ENCODE measurements at places on chromosomes 7 and 10. TPM values are rescaled to one million over a fixed set of nuclear protein-coding genes. Genes with fewer than 3 reads are reported as not detected.

The SPDYE2 gene
- not detected for total RNA-seq

The ZNF727 gene
- total RNA-seq = not detected

The PIK3AP1 gene
- 5.9 TPM for total RNA-seq

DNA sequence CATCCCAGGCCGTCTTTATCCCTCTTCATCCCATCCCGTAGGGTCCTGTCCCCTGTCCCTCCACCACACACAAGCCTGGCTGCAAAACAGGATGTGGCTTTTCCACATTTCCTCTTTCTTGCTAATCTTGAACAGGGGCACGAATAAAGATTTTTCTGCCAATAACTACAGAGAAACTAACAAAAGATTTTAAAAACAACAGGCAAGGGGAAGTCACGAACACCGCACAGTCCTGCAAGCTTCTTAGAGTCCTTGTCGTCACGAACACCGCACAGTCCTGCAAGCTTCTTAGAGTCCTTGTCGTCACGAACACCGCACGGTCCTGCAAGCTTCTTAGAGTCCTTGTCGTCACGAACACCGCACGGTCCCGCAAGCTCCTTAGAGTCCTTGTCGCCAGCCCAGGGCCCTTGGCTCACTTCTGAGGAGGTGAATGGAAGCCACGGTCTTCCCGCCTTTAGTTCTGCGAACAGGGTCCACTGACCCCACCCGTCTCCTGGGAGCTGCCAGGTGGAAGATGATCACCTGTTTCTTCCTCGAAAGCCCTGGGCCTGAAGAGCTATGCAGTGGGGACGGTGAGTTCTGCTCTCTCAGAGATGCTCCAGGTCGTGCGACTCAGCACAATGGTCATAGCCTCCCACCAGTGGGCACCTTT, 10.3 kb upstream of the INSIG1 start:
- peak; percentile 62 for DNase-seq

- no peak for DNase-seq
Measured at GRCh38 chr7:79340212-79340611, 113.3 kb downstream of the MAGI2 start.

DNA sequence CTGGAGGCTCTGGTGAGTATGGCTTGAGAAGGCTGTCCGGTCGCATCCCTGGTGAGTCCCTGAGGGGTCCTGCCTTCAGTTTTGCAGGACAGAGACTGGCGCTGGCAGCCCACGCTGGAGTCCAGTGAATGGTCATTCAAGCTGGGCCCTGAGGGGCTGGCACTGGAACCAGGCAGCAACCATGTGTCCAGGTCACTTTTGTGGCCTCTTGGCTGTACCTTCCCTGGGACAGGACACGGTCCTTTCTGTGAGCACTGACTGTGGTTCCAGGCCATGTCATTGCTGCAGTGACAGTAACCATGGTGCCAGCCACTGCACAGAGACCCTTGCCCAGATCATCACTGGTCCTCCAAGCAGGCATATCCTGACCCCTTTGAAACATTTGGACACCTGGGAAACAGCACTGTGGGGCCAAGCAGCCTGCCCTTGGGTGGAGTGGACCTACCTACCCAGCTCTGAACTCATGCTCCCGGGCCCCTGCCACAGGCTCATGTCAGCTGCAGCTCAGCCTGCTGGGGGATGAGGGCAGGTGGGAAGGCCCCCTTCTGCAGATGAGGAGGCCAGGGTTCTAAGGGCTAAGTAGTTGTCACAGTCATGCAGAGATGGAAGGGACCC, 72.1 kb downstream of the ADCY1 start:
- DNase-seq = no peak

DNA sequence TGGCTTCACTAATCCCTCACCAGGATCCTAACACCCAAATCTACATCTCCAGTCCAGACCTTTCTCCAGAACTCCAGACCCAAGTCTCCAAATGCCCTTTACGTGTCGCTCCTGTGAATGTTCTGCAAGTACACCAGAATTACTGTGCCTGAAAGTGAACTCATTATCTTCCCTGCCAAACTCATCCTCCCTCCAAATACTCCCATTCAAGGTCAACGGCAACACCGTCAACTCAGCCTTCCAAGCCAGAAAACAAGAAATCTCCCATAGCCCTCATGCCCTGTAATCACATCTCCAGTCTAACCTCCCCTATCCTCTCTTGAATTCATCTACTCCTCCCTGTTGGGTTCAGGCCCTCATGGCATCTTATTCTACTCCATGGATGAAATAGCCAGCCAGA, 12.3 kb downstream of the CREB3L2 start:
- no peak for DNase-seq

DNA sequence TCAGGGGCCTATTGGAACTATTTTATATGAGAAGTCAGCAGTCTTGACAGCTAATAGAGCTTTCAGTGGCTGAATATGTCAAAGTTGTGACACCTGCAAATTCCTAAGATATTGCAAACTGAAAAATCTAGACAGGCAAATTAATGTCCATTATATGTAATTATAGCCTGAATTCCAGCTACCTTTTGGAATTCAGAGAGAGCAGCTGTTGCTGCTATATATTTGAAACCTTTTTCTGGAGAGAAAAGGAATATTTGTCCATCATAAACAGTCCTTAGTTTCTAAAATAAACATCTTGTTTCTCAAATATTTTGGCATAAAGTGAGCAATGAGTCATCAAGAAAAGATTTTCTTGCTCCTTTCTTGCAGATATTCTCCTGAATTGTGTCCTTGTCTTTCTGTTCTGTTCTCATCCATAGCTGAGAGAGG, 408.9 kb upstream of the SEMA3D start:
- DNase-seq = no peak

DNA sequence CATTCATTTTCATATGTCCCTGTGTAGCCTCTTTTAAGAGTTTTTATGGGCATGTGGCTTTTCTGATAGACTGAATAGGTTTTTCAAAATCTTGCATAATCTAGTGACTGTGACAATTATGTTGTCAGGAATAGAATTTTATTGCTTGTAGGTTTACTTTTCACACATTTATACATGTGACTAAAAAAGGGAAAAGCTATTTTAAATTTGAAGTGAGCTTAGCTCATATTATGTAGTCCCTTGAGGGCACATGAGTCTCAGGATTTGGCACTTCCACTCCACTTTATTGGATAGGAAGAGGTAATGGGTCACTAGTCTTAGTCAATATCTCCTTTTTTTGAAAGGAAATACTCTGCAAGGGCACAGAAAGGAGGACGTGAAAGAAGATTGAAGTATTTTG, 247.3 kb downstream of the SUGCT start:
- DNase-seq = no peak

DNA sequence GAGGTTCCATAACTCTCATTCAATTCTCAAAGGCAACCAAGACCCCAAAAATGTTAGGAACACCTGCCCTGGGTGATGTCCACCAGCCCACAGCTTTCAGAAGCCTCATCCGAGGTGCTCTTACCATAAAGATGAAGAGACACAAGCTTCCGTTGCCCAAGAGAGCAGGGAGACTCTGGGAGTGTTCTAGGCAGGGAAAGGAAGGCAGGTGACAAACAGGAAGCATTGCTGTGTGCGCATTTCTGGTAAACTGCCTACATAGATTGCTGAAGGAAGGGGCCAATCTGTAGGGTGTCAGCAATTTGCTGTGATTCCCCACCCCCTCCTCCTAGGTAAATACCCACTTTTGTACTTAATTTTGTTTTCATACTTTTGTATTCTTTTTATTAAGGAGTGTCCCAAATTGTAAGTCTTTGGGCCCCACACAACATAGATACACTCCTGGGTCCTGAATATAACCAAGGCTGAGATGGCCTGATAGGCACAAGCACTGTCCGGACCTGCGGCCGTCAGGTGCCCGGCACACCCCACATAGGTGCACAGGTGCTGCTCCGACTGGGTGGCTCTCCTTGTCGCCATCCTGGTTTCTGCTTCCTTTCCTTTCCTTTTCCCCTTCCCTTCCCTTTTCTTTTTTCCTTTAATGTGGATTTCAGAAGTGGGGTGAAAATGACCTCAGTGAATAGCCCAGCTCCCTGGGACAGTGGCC, 51.4 kb upstream of the SMNDC1 start:
- no peak for DNase-seq

GRCh38 chr7:24587853-24588252, 14.6 kb downstream of the PALS2 start:
- no peak for DNase-seq

DNA sequence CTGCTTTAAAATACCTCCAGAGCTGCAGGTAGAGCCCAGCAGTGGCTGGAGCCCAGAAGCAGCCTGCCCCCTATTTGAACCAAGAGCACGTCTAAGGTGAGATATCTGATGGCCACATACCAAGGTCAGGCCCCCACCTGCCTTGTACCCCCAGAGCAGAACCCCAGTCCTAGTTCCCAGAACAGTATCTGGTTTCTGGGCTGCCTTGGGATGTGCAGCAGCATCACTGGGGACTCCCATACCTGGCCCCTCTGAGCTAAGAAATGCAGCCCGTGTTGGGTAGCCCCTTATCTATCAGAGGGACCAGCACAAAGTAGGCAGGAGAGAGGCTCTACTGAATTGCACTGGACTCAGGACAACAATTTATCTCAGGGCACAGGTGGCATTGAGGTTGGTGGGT, 8.9 kb downstream of the SFTPD start:
- DNase-seq = no peak

GRCh38 chr10:75582102-75582501, 150.7 kb downstream of the LRMDA start:
- no peak for DNase-seq

- no peak for DNase-seq
Measured at GRCh38 chr10:22531441-22531840, 182.9 kb downstream of the PIP4K2A start.

Data from ascending aorta (tissue), 2 donors.